ENCODE measurements at places on chromosomes 11 and 22.

- DNase-seq: peak; percentile 49
Observed at GRCh38 chr11:35524780-35525179, 636 bp downstream of the PAMR1 start.

- no peak for DNase-seq
Observed at GRCh38 chr11:81301166-81301830, 1432.4 kb downstream of the FAM181B start.

DNA sequence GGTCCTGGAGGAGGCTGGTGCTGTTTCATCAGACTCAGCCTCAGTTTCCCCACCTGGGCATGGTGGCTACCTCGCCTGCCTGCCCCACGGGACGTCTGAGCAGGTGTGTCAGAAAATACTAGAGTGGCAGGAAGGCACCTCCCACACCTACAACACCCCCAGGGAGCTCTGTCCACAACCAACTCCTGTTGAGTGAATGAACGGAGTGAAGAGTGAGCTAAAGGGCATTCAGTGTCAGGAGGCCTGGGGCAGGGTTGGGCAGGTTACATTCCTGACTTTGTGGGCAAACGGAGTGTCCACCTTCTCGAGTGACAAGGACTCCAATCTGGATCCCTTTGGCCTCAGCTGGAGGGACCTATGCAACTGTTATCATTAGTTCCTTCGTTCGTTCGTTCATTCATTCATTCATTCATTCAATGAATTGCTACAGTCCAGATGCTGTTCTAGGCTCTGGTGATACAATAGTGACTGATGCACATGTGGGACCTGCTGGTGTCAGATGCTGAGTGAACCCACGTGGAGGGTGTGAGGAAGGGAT is 195.2 kb downstream of the CTTN start:
- DNase-seq: no peak

- DNase-seq: no peak
Observed at GRCh38 chr11:24622262-24622661, 125.4 kb downstream of the LUZP2 start.

DNA sequence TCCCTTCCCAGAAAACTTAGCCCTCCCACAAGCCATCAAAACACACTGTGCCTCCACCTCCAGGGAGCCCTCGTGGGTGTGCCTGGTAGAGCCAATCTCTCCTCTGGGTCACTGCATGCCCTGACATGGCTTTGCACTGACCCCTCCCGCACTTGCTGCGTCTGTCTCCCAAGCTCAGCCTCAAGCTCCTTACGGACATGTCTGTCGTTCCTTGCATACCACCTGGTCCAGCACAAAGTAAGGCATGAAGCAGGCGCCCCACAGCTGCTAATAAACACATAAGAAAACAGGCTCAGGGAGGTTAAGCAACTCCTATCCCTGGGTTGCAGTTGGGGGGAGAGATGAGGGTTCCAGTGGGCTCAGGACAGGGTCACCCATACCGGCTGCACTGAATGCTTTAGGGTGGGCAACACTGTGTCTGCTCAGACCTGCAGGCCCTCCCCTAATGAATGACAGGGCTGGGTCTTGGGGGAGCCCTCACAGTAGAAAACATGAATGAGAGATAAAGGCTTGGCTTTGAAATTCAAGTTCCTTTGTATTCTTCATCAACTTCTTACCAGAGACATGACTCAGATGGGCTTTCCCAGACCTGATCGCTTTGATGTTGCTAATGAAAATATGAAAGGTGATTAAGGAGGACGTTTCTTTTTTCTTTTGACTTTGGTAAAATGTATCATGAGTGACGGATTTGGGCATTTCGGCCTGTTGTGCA is 38.0 kb downstream of the PHF21B start:
- no peak for DNase-seq

DNA sequence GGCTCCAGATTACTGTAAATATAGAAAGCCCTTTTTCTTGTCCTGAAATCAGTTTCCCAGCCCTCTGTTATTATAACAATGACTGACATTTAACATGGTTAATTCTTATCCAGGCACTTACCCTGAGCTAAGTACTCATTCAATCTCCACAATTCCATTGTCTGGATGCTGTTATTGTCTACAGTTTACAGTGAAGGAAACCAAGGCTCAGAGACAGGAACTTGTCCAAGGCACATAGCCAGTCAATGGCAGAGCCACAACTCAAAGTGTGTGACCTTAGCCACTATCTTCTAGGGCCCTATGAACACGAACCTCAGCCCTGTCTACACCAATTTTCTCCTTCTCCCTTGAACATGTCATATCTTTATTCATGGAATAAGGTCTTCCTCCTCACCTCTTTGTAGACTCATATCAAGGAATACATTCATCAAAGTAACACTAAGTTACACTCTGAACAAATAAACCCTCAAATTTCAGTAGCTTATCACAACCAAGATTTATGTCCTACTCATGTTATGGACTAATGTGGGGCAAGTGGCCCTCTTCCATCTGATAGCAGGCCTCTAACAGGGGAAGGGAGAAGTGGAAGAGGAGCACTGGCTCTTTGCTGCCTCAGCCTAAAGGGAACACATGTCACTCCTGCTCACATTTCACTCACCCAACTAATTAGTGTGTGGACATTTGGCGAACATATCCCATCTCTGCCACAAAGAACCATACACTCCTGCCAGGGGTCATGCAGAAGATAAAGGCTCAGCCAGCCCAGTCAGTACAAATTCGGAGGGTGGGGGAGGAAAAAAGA is 39.3 kb upstream of the APLNR start:
- DNase-seq: no peak

- no peak for DNase-seq
Observed at GRCh38 chr11:31796499-31797189, 14.5 kb downstream of the PAX6 start.

- peak; percentile 53 for DNase-seq
Observed at GRCh38 chr11:74397501-74398243, 561 bp downstream of the PGM2L1 start.

DNA sequence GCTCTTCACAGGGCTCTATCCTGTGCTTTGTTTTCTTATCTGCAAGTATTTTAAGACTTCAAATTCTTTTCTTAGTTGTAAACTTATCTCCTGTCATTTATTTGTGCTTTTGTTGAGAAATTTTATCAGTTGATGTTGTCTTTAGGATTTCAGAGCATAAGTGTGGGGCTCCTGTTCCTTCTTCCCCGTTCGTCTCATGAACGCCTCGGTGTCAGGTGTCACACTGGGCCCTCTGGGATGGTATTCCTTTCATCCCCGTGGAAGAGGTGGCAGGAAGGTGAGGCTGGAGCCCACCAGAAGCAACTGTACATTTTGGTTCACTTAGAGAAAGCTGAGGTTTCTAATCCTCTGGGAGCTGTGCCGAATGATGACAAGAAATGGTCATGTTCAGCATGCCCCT is 17.9 kb downstream of the NADSYN1 start:
- DNase-seq: no peak

DNA sequence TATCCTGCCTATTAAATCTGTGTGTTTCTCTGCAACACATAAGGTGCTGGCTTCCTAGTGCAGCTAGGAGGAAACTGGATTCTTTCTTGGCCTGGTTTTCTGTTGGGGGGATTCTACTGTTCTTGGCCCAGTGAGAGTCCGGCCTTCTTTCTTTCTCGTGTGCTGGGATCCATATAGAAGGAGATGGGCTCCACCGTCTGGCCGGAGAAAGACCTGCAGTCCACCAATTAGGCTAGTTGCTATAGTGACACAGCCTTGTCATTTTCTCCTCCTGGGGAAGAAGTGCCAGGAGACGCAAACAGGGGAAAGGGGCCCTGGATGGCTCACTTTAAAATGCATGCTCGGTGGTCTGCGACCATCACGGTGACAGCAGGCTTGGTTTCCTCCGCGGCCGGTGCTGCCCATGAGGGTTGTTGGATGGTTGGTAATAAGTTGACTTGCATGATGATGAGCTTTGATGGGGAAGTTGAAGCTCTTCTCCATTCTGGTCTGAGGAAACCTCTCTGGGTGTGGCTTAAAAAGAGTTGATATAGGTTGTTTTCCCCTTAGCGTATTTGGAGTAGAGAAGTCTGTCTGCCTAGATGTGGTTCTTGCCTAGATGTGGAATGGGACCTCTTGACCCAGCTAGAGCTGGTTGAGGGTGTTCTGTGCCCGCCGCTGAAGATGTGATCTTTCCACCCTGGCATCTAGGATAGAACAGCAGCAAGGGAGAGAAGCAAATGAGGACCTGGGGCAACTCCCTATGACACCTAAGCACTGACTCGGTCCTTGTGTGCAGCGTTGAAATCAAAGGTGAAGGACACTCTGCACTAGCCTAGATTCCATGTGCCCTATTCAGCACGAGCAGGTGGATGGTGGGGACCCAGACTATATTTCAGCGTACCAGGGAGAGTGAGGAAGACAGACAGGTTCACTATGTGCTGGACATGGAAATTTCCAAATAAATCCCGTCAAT is 1335.0 kb downstream of the BRD1 start:
- peak; percentile 84 for DNase-seq

DNA sequence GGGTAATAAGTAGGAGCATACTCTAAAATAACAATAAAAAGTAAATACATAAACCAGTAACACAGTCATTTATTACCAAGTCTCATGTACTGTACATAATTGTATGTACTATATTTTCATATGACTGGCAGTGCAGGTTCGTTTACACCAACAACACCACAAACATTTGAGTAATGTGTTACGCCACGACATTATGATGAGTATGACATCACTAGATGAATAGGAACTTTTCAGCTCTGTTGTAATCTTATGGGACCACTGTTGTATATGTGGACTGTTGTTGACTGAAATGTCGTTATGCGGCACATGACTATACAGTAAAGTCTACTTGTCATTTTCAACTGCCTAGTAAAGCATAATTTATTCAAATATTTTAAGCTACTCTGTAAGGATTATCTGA is 18.6 kb downstream of the KIF18A start:
- DNase-seq: no peak

- peak; percentile 71 for DNase-seq
Observed at GRCh38 chr11:15770798-15771414, 585.4 kb downstream of the SOX6 start.

- no peak for DNase-seq
Observed at GRCh38 chr11:1803246-1803645, 31.5 kb upstream of the SYT8 start.

GRCh38 chr22:36147196-36147791 is 13.3 kb downstream of the APOL3 start:
- DNase-seq: no peak

DNA sequence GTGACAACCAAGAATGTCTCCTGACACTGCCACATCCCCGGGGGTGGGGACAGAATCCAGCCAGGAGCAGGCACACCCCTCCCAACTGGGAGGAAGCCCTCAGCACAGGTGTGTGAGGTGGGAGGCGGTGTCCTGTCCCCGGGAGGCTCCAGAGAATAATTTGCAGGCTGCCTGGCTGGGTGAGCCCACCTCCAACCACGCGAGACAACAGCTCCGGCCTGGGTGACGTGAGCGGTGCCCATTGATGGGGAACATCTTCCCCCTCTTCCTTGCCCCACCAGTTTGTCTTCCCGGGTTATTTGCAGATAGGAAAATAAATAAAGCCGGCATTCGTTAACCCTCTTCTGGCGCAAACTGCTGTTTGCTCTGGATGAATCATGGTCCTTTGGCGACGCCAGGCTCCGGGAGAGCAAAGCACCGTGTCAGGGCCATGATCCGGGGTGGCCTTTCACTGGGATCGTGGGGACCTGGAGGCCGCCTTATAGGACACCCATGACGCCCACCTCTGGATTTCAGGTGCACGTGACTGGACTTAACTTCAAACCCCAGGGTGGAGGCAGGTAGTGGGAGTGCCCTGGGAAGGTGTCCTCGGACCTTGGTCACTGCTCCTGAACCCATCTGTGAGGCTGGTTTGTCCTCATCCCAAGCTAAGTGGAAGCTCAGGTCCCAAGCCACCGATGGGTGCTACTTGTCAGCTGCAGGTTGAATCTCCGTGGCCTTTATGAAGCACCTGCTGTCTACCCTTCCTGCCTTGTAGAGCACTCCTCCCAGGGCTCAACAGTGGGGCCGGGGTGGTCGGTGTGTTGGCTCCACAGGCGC is 13.9 kb downstream of the CCND1 start:
- DNase-seq: no peak

DNA sequence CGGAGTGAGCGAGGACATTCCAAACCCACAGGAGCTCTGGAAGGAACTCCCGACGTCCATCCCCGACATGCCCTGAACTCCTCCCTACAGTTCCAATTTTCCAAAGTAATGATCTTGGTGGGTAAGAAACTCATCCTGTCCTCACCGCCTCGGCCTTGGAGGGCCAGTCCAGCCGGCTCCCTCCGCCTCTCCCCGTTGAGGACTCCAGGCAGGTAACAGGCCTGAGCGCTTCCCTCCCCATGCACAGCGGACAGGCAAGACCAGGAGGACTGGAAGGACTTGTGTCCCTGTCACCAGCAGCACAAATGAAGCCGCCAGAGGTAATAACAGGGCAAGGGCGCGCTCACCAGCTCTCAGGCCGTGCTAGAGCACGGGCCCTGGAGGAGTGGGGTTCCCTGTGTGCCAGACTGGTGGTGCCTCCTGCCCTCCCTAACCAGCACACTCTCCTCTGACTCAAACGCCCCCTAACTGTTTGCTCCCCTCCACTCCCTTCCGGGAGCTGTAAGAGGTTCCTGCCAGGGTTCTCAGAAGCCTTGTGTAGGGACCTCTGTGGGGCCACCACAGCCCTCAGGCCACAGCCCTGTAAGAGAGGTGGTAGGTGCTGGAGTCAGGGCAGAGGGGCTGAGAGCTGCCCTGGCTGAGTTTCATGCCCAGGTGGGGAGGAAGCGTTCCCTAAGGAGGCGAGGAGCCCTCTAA is 17.1 kb downstream of the OVOL1 start:
- no peak for DNase-seq

DNA sequence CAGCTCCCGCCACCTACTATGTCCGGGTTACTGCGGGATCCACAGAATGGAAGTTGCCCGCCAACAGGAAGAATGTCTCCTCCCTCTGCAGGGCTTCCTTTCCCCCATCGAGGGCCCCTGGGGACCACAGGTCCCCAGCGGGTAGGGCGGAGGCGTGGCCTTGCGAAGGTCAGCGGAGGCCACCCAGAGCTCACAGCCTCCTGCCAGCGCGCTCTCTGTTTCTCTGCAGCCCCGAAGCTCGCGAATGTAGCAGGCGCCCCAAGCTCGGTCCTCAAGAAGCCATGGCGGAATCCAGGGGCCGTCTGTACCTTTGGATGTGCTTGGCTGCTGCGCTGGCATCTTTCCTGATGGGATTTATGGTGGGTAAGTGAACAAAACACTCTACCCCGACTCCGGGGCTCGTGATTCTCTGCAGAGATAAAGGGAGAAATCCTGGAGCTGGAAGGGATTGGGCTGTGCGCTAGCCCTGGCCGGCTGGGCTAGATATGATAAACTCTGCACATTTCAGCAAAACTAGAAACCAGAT is at the start of gene NAALAD2:
Gene NAALAD2, plus strand, starts transcription at position 186 of the 526 bp plus-strand sequence. Its CDS starts 96 bp downstream, at position 282.
- peak; percentile 68 for DNase-seq

DNA sequence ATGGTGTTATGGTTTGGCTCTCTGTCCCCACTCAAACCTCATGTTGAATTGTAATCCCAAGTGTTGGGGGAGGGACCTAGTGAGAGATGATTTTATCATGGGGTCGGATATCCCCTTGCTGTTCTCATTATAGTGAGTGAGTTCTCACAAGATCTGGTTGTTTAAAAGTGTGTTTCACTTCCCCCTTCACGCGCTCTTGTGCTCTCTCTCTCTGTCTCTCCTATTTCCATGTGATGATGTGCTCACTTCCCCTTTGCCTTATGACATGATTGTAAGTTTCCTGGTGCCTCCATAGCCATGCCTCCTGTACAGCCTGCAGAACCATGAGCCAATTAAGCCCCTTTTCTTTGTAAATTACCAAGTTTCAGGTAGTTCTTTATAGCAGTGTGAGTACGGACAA is 765.1 kb downstream of the KCNA4 start:
- no peak for DNase-seq

GRCh38 chr11:96779030-96779429 is 389.2 kb downstream of the JRKL start:
- DNase-seq: no peak
